ENCODE measurements at places on chromosomes 2 and 18. TPM values are rescaled to one million over a fixed set of nuclear protein-coding genes. Genes with fewer than 3 reads are reported as not detected.

The SMCHD1 gene
- 66.4 TPM for total RNA-seq

The COL6A3 gene
- 20.9 TPM for total RNA-seq

The PDE11A gene
- total RNA-seq, result 2.7 TPM

The PLCL1 gene
- 1.6 TPM for total RNA-seq

The HOXD3 gene
- 6.0 TPM for total RNA-seq

The IL1RN gene
- 11.9 TPM for total RNA-seq

The LRRC30 gene
- total RNA-seq, result not detected

The ANKRD30B gene
- total RNA-seq, result 0.06 TPM

The GPR17 gene
- total RNA-seq, result not detected

The BOLL gene
- total RNA-seq, result not detected

The UGT1A9 gene
- total RNA-seq, result 4.0 TPM

The CCBE1 gene
- 1.6 TPM for total RNA-seq

The SCG2 gene
- total RNA-seq, result 4.2 TPM

The EHD3 gene
- 1.9 TPM for total RNA-seq

The MGAT4A gene
- 73.8 TPM for total RNA-seq

The WDCP gene
- 3.3 TPM for total RNA-seq

The DPP10 gene
- 6.3 TPM for total RNA-seq

The PPIL3 gene
- total RNA-seq, result 30.4 TPM

The ERBB4 gene
- total RNA-seq, result 0.25 TPM

The PRADC1 gene
- 30.4 TPM for total RNA-seq

The RPRM gene
- 2.5 TPM for total RNA-seq

All from mucosa of descending colon (tissue), 3 donors.